Stimulated activated CD4-positive, alpha-beta T cell treated with anti-CD3 and anti-CD28 coated beads, Interleukin-4, amount 100 ng/mL, for 4 hours (primary cell): ENCODE measurements at places on chromosomes 5 and 9.

DNA sequence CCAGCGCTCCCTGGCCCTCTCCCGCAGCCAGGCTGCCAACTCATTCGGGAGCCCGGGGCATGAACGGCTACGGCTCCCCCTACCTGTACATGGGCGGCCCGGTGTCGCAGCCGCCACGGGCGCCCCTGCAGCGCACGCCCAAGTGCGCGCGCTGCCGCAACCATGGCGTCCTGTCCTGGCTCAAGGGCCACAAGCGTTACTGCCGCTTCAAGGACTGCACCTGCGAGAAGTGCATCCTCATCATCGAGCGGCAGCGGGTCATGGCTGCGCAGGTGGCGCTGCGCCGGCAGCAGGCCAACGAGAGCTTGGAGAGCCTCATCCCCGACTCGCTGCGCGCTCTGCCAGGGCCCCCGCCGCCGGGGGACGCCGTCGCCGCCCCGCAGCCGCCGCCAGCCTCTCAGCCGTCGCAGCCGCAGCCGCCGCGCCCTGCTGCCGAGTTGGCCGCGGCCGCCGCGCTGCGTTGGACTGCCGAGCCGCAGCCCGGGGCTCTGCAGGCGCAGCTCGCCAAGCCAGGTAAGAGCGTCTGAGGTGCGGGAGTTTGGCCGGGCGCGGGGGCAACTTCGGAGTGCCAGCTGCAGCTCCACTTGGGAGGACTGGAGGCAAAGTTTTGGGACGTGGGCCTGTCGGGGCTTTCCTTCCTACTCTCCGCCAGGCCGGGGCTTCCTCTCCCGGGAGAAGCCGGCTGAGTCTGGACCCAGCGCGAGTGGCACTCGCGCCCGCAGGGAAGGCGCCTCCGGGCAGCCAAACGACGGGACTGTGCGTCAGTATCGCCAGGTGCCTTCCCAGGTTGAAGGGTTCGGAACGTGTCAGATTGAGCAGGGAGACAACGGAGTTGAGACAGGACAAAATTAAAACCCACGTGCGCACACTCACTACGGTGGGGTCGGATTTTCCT, 735 bp downstream of the DMRT3 start:
- no peak for DNase-seq

DNA sequence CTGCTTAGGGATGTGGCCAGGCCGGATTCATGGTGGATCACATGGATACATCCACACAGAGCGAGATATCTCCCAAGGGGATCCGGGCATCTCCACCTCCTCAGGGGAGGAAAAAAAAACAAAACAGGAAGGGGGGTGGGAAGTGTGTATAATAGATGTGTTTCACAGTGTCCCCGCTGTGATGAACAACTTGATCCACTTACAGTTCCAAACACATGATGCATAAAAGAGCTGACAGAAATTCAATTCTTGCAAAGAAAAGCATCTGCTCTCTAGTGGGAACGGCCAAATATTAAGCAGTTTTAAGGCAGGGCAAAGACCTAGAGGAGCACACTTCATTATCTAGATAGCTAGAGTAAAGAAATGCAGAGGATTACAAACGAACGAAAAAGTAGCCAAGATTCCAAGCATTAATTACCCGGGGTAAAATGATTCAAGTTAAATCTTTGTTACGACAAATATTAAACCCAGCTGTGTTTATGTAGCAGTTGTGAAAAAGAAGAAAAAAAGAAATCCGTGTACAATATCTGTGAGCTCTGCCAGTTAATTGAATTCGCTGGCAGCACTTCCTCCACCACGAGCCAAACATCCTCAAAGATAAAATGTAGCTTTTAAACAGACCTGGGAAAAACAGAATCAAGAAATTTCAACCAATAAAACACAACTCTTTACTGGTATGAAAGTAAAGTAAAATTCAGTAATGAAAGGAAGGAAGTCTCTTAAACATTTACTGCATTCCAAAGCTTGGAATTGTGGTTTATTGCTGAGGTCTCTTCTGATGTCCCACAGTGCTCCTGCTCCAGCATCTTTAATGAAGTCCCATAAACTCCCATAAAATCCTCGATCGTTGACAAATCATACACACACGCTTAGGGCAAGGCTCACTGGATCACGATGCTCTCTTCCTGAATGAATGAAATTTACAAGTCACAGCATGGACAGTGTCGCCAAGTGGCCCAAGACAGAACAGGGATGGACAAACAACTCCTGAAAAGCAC, 213.0 kb downstream of the CRB2 start:
- no peak for DNase-seq

GRCh38 chr5:34459908-34460307, 196.2 kb upstream of the RAI14 start:
- no peak for DNase-seq

DNA sequence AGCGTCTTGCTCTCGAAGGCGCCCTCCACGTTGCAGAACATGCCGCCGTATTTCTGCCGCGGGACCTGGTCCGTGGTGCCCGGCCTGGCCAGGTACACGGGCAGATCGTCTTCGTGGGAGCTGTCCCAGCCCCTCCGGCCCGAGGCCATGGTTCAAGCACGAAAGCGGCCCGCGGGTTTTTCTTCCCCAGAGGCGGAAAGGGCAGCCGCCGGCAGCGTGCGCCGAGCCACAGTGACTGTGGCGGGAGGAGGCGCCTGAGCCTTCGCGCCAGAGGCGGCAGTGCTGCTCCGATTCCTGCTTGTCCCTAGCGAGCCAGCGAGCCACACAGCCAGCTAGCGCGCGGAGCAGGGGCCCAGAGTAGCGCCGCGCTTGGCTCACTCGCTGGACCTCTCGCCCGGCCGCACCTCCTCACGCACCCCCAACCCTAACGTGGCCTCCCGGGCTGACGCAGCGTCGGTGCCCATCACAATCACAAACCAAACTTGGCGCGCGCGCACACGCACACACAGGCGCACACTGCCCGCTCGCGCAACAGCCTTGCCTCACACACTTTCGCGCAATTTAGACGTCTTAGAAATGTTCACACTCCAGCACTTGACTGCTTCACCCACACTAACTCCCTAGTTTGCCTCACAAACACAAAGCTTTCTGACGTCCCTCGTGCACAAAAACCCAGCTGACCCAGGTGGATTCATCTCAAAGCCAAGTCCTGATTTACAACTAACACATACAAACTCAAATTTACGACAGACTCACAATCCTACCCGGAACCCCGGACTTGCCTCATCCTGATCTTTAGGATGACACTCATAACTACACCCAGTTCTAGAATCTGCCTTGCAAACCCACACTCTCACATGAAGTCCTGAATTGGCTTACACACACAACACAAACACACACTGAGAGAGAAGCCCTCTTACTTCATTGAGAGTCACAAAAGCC, at the start of gene DPYSL3:
TSS of gene DPYSL3 (minus strand) at position 359 of the 942 bp plus-strand sequence. CDS start at position 149, 210 bp downstream.
- no peak for DNase-seq

- DNase-seq, result no peak
Observed at GRCh38 chr9:13139641-13140171, 139.8 kb downstream of the MPDZ start.

- no peak for DNase-seq
Observed at GRCh38 chr9:135574331-135574730, 12.8 kb downstream of the PAEP start.

DNA sequence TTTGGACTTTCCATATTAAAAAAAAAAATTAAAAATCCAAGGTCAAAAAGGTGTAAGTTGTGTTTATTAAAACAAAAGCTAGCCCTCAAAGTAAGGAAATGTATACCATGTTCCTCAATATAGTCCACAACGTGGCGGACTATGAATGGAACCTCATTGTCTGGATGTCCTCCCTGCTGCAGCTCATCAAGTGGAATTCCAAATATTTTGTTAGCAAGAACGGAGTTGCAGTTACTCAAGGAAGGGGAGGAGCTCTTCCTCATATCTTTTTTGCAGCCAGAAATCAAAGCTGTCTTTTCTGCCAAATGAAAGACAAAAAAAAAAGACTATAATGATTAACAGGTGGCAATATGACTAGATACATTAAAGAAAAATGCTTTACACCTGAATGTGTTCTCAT, 14.0 kb downstream of the FAM13B start:
- no peak for DNase-seq

GRCh38 chr9:35909274-35909673, at the start of gene SPAAR:
Gene SPAAR, plus strand, starts transcription at chr9:35909490. Its CDS starts 974 bp downstream, at chr9:35910464.
- DNase-seq, result no peak

DNA sequence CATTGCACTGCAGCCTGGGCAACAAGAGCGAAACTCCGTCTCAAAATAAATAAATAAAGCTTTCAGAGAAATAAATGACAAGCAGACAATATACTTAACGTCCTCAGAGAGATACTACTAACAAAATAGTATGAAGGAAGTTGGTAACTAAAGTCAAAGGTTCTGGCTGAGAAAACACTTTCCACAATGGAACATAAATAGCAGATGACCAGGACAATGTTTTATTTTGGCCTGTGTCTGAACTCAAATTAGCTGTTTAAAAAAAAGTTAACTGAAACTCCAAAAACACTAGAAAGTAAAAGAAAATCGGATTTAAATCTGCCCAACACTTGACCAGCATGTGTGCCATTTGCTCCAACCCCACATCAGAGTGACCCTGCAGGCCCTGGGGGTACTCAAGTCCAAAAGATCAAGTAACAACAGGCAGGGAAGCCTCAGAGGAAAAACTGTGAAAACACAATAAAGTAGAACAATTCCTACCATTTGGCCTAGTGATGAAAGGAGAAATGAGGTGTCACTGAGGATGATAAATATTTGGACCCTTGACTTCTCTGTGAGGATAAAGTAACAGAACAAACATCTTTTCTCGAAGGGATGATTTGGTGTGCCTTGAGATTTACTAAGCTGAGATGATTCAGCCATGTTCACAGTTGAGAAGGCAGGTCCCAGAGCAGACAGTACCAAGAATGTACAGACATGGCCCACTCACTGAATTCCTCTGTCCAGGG, 47.7 kb downstream of the LHFPL2 start:
- DNase-seq, result no peak

DNA sequence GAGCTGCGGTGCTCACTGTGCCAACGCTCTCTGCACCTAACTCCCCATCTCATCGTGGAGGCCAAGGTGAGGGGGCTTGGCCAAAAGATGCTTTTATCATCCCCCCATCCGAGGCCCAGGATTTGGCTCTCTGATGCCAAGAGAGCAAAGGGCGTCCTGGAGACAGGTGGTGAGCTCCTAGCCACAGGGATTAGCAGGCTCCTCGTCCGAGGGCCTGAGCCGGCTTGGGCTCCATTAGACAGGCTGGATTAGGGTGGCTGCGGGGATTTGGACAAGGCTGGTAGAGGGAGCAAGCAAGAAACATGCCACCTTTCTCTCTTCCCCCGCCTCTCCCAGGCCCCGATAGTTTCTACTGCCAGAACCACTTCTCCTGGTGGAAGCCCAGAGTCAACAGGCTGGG, 1.0 kb upstream of the GRM6 start:
- DNase-seq, result no peak

DNA sequence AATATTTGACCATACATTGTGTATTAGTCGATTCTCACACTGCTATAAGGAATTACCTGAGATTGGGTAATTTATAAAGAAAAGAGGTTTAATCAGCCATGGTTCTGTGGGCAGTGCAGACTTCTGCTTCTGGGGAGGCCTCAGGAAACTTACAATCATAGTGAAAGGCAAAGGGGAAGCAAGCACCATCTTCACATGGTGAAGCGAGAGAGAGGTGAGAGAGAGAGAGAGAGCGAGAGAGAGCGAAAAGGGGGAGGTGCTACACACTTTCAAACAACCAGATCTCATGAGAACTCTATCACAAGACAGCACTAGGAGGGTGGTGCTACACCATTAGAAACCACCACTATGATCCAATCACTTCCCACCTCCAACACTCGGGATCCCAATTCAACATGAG, 4.1 kb upstream of the GRAMD2B start:
- no peak for DNase-seq

GRCh38 chr5:473551-474192, 30.7 kb downstream of the EXOC3 start:
- DNase-seq, result peak; percentile 33

DNA sequence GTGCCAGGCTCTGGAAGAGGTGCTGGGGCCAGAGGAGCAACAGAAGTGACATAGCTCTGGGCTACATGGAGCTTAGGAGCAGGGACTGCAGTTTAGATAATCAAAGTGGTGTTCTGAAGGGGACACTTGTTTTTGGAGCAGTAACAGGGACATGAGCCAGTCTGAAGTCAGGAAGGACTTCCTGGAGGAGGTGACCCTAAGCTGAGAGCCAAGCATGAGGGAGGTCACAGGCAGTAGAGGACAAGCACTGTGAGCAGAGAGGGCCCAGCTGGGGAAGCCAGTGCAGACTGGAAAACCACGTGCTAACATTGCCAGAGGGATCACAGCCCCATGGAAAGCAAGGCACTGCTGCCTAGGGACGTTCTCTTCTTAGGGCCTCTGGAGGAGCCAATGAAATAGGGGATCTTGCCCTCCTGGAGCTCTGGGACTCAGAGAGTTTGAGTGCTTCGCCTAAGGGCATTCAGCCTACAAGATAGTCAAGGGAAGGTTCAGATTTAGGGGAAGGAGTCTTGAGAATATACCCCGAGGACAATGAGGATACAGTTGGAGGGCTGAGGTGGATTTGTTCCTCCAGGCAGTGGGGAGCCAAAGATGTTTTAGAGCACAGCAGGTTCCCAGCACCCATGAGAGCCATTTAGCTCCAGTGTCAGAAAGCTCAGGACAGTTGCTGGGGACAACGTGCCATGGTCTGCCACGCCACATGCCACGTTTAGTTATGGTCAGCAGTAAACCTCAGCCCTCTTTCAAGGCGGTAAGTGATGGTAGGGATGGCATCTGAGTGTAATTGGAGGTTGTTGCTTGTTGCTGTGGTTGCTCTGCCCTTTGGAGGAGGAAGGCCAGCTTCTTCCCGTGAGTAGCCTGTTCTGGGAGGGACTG, 40.5 kb upstream of the SH3PXD2B start:
- DNase-seq, result no peak

GRCh38 chr9:134100040-134100439, 32.2 kb upstream of the BRD3 start:
- no peak for DNase-seq

- DNase-seq, result no peak
Observed at GRCh38 chr9:68970151-68970550, 43.8 kb downstream of the PRKACG start.

GRCh38 chr5:591746-592145, 20.4 kb upstream of the CEP72 start:
- DNase-seq, result no peak

GRCh38 chr5:132480042-132480441, 10.5 kb downstream of the IRF1 start:
- DNase-seq, result no peak

DNA sequence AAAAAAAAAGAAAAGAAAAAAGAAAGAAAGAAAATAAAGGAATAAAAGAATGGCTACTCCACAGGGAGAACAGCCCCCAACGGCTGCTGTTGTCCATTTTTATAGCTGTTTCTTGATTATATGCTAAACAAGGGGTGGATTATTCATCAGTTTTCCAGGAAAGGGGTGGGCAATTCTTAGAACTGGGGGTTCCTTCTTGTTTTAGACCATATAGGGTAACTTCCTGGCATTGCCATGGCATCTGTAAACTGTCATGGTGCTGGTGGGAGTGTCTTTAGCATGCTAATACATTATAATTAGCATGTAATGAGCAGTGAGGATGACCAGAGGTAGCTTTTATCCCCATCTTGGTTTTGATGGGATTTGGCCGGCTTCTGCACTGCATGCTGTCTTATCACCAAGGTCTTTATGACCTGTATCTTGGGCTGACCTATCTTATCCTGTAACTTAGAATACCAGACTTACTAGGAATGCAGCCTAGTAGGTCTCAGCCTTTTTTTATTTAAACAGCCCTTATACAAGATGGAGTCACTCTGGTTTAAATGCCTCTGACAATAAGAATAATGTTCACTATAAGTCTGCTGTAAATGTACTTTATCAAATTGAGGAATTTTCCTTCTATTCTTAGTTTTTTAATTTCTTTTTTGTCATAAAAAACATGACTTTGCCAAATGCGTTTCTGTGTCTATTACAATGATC, 28.6 kb downstream of the TRIM7 start:
- DNase-seq, result no peak

GRCh38 chr9:134272302-134273023, 53.8 kb upstream of the RXRA start:
- DNase-seq, result no peak
